ENCODE measurements at places on chromosomes 5 and 9.

DNA sequence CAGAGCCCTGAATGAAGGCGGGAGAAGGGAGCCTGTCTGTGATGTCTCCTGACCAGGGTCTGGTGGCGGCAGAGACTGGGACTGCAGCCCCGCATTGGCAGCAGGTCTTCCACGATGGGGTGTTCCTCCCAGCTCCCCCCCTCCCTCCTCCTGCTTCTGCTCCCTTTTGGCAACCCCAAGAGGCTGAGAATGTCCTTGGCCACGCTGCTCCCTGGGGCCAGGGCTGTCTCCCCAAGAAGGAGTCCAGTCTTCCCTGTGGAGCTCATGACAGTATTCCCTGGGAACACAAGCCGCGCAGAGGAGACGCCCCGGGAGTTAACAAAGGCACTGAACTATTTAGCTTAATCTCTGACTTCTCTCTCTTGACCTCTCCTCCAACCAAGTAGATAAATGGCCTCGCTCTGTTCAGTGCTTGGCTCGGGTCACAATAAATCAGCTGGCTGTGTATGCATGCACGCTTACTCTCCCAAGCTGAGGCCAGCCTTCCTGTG is 84.0 kb upstream of the NEURL1B start:
- H3K27ac ChIP-seq: no peak overlapping the region
- no peak overlapping the region for H3K4me3 ChIP-seq
- H3K27me3 ChIP-seq: peaks cover 18% of the 10 kb centered on the region
- peak; percentile 66 for DNase-seq
- H3K36me3 ChIP-seq: no peaks in the 10 kb centered on the region
- peaks cover 26% of the 10 kb centered on the region for H3K4me1 ChIP-seq

- DNase-seq: no peak
- H3K4me1 ChIP-seq: peaks cover 16% of the 10 kb centered on the region
- H3K4me3 ChIP-seq: no peak overlapping the region
- no peak overlapping the region for H3K27ac ChIP-seq
Observed at GRCh38 chr5:16453609-16454008, 12.0 kb downstream of the ZNF622 start.

GRCh38 chr9:35814106-35814840 is 569 bp downstream of the HINT2 start:
- H3K4me1 ChIP-seq: peaks cover 32% of the 10 kb centered on the region
- H3K27me3 ChIP-seq: no peaks in the 10 kb centered on the region
- no peak for DNase-seq
- peak overlapping the region; percentile 84 for H3K4me3 ChIP-seq
- no peaks in the 10 kb centered on the region for H3K36me3 ChIP-seq

GRCh38 chr9:33742519-33742918 is 52.8 kb upstream of the PRSS3 start:
- H3K27ac ChIP-seq: no peak overlapping the region
- H3K4me3 ChIP-seq: no peak overlapping the region
- H3K4me1 ChIP-seq: peaks cover 5% of the 10 kb centered on the region

GRCh38 chr9:132590318-132591182 is 8.1 kb downstream of the BARHL1 start:
- H3K4me3 ChIP-seq: peak overlapping the region; percentile 19
- peak; percentile 75 for DNase-seq
- no peak overlapping the region for H3K27ac ChIP-seq
- peaks cover 3% of the 10 kb centered on the region for H3K4me1 ChIP-seq
- H3K36me3 ChIP-seq: peaks cover 19% of the 10 kb centered on the region
- H3K27me3 ChIP-seq: peaks cover 51% of the 10 kb centered on the region

DNA sequence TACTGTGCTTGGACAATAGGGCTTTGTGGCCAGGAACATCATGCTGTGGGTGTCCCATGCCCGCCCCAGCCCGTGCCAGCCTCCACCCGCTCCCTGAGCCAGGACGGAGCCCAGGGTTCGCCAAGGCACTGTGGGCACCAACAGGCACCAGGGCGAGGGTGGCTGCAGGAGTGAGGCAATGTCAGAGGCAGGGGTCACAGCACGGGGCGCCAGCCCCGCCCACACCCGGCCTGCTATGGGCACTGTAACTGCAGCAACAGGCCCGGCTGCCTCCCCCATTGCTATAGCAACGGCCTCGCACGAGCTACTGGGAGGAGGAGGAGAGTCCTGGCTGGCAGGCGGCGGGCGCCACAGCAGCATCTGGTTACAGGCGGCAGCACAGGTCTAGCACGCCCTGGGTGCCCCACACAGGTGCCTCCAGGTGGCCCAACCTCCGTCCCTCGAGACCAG is 2.5 kb downstream of the ABCA2 start:
- no peak for DNase-seq
- H3K27me3 ChIP-seq: no peaks in the 10 kb centered on the region
- H3K4me3 ChIP-seq: no peak overlapping the region
- H3K36me3 ChIP-seq: no peaks in the 10 kb centered on the region
- H3K27ac ChIP-seq: no peak overlapping the region

DNA sequence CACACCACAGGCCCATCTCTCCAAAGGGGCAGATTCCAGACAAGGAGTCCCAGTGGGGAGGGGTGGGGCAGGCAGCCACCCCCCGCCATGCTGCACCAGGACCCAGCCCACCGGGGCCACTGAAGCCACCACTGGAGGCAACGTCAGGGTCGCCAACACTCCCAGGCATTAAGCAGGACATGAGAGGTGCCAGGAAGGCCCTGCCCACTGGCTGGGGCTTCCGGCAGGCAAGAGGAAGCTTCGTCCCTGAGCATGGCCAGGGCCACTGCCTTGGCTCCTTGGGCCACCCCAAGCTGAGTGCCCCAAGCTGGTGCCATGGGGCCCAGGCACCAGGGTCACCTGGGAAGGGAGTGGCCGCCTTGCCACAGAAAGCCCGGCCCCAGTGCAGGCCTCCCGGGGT is 17.5 kb downstream of the KCNT1 start:
- no peaks in the 10 kb centered on the region for H3K4me1 ChIP-seq
- peaks cover 24% of the 10 kb centered on the region for H3K27me3 ChIP-seq
- no peak overlapping the region for H3K27ac ChIP-seq
- no peaks in the 10 kb centered on the region for H3K36me3 ChIP-seq

- no peaks in the 10 kb centered on the region for H3K36me3 ChIP-seq
- no peak overlapping the region for H3K4me3 ChIP-seq
- H3K27me3 ChIP-seq: peaks cover 33% of the 10 kb centered on the region
- peaks cover 6% of the 10 kb centered on the region for H3K4me1 ChIP-seq
- DNase-seq: no peak
Observed at GRCh38 chr5:55146543-55147151, 13.3 kb upstream of the GPX8 start.

DNA sequence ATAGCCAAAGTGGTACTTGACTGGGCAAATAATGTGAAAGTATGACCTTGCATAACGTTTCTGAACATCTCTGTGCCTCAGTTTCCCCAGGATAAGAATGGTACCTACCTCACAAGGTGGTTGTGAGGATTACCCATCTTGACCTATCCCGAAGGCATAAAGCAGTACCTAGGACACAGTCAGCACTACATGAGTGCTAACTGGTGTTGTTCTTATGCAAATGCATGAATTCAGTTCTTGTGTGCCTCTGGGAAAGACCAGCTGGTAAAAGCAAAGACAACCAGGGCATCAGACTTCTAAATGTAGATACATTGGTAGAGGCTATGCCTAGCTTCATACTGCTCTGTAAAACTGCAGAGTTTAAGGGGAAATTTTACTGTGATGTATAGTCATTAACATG is 21.8 kb upstream of the TMEM252 start:
- no peaks in the 10 kb centered on the region for H3K4me1 ChIP-seq
- no peak for DNase-seq
- H3K4me3 ChIP-seq: no peak overlapping the region
- H3K27ac ChIP-seq: no peak overlapping the region
- peaks cover 2% of the 10 kb centered on the region for H3K27me3 ChIP-seq
- H3K36me3 ChIP-seq: no peaks in the 10 kb centered on the region

DNA sequence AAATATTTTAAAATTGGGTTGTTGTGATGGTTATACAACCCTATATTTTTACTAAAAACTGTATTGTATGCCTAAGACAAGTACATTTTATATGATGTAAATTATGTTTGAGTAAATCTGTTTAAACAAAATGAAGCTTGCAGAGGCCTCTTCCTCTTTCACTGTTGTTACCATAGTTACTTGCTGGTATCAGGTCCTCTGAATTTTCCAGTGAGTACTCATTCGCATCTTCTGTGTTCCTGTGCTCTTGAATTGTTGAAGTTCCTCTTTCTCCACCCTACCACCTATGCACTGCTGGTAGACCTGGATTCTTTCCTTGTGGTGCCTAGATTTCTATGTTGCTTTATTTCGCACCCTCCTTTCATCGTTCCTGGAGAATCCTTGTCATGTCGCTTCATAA is 938.5 kb upstream of the ACO1 start:
- DNase-seq: no peak
- no peaks in the 10 kb centered on the region for H3K27me3 ChIP-seq
- H3K36me3 ChIP-seq: no peaks in the 10 kb centered on the region
- no peak overlapping the region for H3K27ac ChIP-seq
- H3K4me3 ChIP-seq: no peak overlapping the region

GRCh38 chr5:80246995-80247729 is 8.7 kb downstream of the SERINC5 start:
- no peak for DNase-seq
- H3K27me3 ChIP-seq: no peaks in the 10 kb centered on the region
- H3K36me3 ChIP-seq: peaks cover 1% of the 10 kb centered on the region

GRCh38 chr5:14488709-14489108 is 92.9 kb upstream of the OTULINL start:
- H3K4me3 ChIP-seq: no peak overlapping the region
- no peak overlapping the region for H3K27ac ChIP-seq
- no peak for DNase-seq
- H3K36me3 ChIP-seq: peaks cover 56% of the 10 kb centered on the region

GRCh38 chr9:112072721-112073638 is 102.1 kb downstream of the SUSD1 start:
- DNase-seq: no peak
- peak overlapping the region; percentile 35 for H3K4me3 ChIP-seq
- H3K4me1 ChIP-seq: peaks cover 30% of the 10 kb centered on the region
- H3K36me3 ChIP-seq: peaks cover 5% of the 10 kb centered on the region
- H3K27me3 ChIP-seq: no peaks in the 10 kb centered on the region

GRCh38 chr5:88899096-88899737 is 16.2 kb upstream of the MEF2C start:
- H3K4me1 ChIP-seq: no peaks in the 10 kb centered on the region
- no peak for DNase-seq
- H3K4me3 ChIP-seq: no peak overlapping the region
- no peak overlapping the region for H3K27ac ChIP-seq
- H3K27me3 ChIP-seq: no peaks in the 10 kb centered on the region

DNA sequence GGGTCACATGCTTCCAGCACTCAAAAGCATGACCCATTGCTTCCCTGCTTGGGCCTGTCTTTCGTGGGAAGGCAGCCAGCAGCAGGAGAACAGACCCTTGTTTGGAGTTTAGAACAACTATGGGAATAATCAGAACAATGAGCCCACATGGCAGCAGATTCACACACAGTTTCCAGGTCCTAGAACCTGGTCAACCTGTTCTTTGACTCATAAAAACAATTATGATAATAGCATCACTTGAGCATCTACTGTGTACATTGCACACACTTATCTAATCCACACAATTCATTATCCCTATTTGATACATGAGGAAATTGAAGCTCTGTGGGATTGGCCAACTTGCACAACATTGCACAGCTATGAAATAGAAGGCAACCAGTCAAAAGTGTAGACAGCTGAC is 41.7 kb downstream of the KLF4 start:
- no peak overlapping the region for H3K27ac ChIP-seq
- H3K4me3 ChIP-seq: no peak overlapping the region
- H3K36me3 ChIP-seq: no peaks in the 10 kb centered on the region
- no peaks in the 10 kb centered on the region for H3K4me1 ChIP-seq

GRCh38 chr5:101418713-101419118 is 515.6 kb upstream of the ST8SIA4 start:
- H3K27ac ChIP-seq: no peak overlapping the region
- DNase-seq: no peak
- H3K36me3 ChIP-seq: no peaks in the 10 kb centered on the region
- H3K27me3 ChIP-seq: peaks cover 3% of the 10 kb centered on the region
- H3K4me1 ChIP-seq: no peaks in the 10 kb centered on the region
- H3K4me3 ChIP-seq: no peak overlapping the region

DNA sequence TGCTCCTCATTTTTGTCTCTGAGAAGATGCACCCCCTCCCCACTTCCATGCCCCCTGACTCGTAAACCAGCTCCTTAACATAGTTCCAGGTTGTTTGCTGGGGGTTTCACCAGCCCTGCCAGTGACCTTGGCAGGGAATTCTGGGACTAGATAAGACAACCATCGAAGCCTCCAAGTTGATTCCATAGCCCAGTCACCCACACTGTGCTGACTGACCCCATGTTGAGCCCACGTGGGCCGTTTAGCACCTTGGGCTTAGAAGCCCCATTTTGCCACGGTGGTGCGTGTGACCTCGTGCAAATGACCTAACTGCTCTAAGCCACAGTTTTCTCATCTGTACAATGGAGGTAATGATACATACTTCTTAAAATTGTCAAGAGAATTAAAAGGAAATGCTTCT is 24.6 kb downstream of the PSAT1 start:
- no peak overlapping the region for H3K27ac ChIP-seq
- peaks cover 56% of the 10 kb centered on the region for H3K36me3 ChIP-seq
- H3K4me3 ChIP-seq: no peak overlapping the region
- no peaks in the 10 kb centered on the region for H3K27me3 ChIP-seq

DNA sequence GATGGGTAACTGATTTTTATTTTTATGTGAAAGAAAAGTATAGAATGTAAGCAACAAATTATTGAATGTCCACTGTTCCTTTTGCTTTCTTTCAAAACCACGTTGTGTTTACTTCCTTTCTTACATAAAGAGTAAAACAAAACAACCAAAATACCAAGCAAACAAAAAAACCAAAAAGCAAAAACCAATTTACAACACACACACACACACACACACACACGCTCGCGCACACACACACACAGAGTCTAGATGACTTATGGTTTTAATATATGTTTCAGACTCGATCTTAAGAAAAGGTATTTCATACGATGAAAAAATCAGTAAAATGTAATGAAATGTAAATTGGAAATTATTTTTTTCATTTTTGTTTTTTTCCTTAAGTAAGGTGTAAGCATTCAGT is 80.3 kb downstream of the ADGRV1 start:
- H3K36me3 ChIP-seq: no peaks in the 10 kb centered on the region
- H3K27me3 ChIP-seq: peaks cover 2% of the 10 kb centered on the region
- H3K4me3 ChIP-seq: no peak overlapping the region
- peaks cover 4% of the 10 kb centered on the region for H3K4me1 ChIP-seq
- DNase-seq: no peak
- H3K27ac ChIP-seq: no peak overlapping the region

DNA sequence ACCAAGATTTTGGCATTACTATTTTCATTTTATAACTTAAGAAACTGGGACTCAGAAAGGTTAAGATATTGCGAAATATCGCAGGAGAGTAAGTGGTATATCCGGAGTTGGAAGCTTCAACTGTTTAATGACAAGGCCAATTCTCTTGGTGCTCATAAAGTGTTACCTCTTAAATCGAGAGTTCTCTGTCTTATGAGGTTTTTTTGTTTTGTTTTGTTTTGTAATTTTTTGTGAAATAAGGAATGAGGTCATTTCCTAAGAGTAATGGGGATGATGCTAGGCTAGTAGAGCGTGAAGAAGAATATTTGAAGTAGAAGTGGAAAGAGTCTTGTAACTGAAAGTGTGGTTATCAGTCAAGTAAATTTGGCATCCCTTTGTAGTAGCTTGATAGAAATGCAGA is 183.2 kb upstream of the DAB2 start:
- no peak overlapping the region for H3K27ac ChIP-seq
- peaks cover 2% of the 10 kb centered on the region for H3K36me3 ChIP-seq
- H3K4me3 ChIP-seq: no peak overlapping the region
- DNase-seq: no peak
- no peaks in the 10 kb centered on the region for H3K27me3 ChIP-seq

Data from chondrocyte (in vitro differentiated cells).